CD4-positive, alpha-beta T cell treated with Interleukin-2 at 100 ng/mL for 4 hours (primary cell): ENCODE measurements at places on chromosomes 2 and 18.

GRCh38 chr2:168430431-168430830 lies 25.6 kb upstream of the CERS6 start:
- no peak for DNase-seq

DNA sequence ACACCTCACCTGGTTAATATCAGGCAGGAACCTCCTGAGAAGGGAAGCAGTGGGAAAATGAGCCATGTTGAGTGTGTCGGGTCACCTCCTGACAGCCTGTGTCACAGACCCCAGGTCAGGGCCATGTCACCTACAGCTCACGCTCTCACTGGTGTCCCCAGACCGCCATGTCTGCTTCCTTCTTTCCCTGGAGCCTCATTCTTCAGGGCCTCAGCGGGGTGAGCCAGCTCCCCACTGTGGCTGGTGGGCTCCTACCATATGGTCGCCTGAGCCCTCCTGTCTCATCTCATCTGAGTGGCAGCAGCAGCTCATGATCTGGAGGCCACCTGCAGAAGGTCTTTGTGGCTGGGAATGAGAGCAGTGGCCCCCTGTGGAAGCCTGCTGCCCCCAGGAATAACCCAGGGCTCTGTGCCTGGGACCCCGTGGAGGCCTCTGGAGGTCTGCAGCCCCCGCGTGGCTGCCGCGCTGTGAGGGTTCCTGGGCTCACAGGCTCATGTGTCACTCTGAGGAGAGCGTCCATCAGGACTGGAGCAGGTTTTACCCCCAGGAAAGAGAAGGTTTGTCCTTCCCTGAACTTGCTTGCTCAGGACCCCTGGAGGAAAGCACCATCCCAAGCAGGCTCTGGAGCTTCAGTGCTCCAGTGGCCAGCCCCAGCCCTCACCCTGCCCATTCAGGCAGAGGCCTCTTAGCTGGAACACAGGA lies 56.4 kb downstream of the FAM168B start:
- no peak for DNase-seq

DNA sequence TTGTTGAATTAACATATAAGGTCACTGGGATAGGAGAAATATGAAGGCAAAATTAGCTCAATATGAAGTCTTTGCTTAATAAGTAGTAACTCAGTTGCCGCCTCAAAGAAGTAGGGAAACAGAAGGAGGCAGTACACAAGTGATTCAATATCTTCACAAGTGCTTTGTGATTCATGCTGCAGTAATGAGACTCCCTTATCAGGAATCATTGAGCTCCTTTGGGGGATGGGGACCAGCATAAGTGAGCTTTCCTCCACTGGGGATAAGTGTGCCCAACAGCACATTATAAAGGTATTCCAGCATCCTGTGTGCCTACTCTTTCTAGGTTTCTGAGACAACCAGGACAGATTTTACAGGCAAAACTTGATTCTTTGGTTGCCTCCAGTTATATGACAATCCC lies 323.4 kb upstream of the UBE2E3 start:
- no peak for DNase-seq

GRCh38 chr2:9097239-9097638 lies 93.8 kb upstream of the MBOAT2 start:
- DNase-seq, result no peak

DNA sequence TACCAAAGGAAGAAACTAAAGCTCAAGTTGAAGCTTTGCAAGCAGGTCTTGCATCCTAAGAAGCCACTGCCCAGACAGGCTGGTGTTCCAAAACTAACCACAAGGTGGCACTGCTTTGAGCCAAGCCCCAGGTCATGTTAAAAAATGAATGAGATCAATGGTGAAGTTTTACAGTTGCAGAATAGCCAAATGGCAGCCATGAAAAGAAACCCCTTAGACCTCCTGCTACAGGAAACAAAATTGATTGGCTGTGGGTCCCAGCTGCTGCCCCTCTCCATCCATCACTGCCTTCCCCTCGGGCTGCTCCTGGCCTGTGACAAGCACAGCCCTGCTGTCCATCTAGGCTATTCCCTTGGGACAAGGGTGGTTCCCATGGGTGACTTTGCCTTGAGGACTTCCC lies 20.7 kb upstream of the MREG start:
- DNase-seq, result peak; percentile 84

DNA sequence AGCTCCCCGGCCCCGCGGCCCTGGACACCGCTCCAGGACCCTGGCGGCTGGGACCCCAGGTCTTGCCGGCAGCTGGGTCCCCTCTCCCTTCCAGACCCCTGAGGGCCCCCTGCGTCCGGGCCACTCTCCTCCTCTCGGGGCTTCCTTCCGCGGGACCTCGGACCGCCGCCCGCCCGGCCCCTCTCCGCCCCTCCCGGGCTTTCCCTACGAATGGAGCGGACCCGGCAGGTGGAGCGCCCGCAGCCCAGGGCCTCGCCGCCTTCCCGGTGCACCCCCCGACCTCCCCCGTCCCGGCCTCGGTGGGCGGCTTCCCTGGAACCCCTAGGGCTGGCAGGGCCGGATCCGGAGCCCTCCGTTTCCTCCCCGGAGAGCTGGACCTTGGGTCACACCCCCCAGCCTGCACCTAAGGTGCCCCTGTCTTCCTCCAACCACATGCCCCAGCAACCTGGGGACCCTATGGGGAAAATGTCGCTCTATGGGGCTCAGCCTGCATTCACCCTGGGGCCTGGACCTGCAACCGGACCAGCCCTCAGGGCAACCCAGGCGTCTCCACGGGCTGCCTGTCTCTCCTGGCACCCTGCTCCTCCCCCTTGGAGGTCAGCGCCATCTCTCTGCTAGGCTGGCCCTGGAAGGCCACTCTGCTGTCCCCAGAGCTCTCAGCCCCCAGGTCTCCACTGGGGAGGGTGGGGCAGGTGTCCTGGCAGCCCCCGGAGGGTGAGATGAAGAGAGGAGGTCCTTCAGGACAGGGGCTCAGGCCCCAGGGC lies 730 bp downstream of the B3GNT7 start:
- no peak for DNase-seq

- no peak for DNase-seq
Observed at GRCh38 chr2:22282220-22282619, 1102.8 kb upstream of the KLHL29 start.

DNA sequence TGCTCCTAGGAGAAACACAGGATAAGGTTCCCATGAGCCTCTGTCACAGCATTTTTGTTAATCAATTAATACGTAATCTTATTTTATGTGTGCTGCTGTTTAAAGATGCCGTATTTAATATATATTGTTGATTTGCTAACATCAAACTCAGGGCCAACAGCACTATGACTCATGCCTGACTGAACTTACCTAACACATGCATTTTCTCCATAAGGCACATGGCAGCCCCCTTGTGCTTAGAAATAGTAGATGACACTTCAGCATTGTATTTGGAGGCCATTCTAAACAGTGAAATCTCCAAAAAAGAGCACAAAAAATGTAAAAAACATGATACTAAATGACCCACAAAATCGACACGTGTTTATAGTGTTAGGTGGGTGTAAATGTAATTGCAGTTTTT lies 314.8 kb downstream of the MYCN start:
- DNase-seq, result no peak

GRCh38 chr2:177682836-177683660 lies 290.5 kb downstream of the AGPS start:
- no peak for DNase-seq

- DNase-seq, result no peak
Observed at GRCh38 chr18:26421931-26422330, 126.4 kb downstream of the KCTD1 start.

DNA sequence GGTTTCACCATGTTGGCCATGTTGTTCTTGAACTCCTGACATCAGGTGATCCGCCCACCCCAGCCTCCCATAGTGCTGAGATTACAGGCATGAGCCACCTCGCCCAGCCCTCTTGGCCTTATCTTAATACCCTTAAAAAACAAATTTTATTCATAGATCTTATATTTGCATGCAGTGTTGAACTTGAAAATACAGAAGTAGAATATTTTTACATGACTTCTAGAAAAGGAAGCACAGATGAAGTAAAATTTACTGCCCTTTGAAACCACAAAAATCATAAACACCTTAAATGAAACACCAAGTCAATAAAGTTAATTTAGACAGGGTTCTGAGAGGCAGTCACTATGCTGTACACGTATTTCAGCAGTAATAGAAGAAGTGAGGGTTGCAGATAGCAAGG lies 145.7 kb downstream of the CERS6 start:
- DNase-seq, result no peak

DNA sequence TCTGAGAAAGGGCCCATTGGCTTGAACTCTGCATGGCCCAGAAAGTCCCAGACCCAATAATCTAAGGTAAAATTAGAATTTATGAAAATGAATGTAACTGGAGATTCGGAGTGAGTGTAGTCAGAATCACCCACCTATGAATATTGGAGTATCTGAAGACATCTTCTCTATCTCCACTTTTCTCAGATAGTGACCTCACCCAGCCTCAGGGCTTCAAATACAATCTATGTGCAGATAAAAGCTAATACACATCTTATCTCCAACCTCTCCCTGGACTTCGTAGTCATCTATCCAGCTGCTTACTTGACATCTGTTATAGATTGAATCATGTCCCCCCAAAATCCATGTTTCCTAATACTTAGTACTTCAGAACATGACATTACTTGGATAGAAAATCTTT lies 263.2 kb downstream of the RAD51AP2 start:
- DNase-seq, result no peak

DNA sequence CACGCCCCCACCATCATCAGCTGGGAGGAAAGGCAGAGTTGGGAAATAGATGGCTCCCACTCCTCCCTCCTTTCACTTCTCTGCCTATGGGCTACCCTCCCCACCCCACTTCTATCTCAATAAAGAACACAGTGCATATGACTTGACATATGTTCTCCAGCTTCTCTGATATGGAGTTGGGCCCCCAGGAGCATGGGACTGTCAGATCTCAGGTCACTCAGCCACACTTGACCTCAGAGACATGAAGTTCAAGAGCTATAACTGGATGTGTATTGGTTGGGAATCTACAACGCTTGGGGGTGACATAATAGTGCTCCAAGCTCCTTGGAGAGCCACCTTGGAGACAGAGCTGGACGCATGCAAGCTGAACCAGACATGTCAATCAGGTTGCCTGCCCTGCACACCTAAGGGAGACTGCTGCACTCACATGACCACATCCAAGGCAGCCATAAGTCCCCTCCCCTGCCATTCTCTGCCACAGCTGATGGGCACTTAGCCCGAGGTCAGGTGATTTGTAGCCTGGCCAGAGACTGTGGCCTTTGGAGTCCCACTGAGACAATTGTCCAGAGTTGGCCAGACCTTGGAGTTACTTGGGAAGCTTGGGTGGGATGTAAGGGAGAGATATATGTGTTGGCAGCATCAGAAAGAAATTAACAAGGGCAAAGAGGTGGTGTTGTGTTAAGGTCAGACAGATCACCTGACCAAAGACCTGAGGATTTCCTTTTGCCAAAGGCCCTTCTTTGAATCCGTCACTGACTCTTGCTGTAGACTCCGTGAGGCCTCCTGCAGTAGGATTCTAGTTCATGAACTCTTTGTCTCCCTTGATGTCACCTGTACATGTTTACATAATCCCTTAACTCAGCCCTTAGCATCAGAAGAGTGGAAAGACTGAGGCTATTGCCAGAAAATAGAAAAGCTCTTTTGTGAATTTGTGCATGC lies 3.7 kb downstream of the INHA start:
- DNase-seq, result no peak

- DNase-seq, result peak; percentile 20
Observed at GRCh38 chr2:64644458-64645382, 9.0 kb downstream of the SERTAD2 start.

GRCh38 chr2:57965961-57966360 lies 80.6 kb upstream of the VRK2 start:
- DNase-seq, result no peak

DNA sequence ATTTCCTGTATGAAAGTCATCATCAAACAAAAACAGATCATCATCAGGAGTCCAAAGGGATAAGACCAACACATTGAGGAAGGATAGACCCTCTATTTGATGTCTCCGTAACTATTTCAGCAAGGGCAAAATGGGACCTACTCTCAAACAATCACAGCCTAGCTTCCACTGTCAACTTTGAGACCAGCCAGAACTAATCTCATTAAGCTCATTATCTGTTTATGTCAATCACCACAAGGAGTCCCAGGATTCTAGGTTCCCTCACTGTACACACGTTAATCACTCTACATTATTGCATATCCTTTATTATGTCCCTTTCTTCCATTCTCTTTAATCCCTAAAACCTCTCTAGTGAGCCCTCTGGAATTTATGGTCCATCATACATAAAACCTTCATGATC lies 370.3 kb upstream of the LINC00305 start:
- DNase-seq, result no peak

GRCh38 chr2:196759378-196759706 lies 40.1 kb downstream of the GTF3C3 start:
- no peak for DNase-seq

DNA sequence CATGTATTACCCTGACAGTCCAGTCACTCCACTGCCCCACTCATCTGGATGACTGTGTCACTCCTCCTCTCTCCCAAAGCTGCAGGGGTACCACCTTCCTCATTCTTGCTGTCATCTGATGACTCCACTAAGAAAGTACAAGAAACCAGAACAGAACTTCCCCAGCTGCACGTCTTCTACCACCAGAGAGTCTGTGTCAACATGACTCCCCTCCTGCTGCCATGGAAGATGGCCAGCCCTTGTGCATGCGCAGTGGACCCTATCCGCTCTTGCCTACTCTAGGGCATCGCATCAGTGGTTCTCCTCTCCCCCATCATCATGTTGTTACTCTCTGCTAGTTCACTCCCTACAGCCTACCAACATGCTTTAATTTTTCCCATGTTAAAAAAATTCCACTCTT lies 14.5 kb upstream of the ST8SIA3 start:
- DNase-seq, result no peak

- no peak for DNase-seq
Observed at GRCh38 chr2:133438026-133438425, 130.2 kb downstream of the NCKAP5 start.

GRCh38 chr2:216486708-216487107 lies 11.9 kb upstream of the RPL37A start:
- no peak for DNase-seq

GRCh38 chr18:5630900-5631413 lies 87.2 kb upstream of the EPB41L3 start:
- DNase-seq, result no peak

- no peak for DNase-seq
Observed at GRCh38 chr2:75321599-75321922, 122.2 kb upstream of the TACR1 start.

GRCh38 chr2:135050132-135050531 lies 2.0 kb upstream of the RAB3GAP1 start:
- no peak for DNase-seq

GRCh38 chr2:79619976-79620375 lies 107.1 kb downstream of the CTNNA2 start:
- DNase-seq, result no peak

GRCh38 chr18:66560094-66560493 lies 43.8 kb downstream of the CDH19 start:
- no peak for DNase-seq

GRCh38 chr2:99445065-99445464 lies 44.8 kb downstream of the REV1 start:
- no peak for DNase-seq

GRCh38 chr2:207403141-207403540 lies 126.6 kb upstream of the CREB1 start:
- DNase-seq, result no peak
